ENCODE measurements at places on chromosomes 2 and 18.

DNA sequence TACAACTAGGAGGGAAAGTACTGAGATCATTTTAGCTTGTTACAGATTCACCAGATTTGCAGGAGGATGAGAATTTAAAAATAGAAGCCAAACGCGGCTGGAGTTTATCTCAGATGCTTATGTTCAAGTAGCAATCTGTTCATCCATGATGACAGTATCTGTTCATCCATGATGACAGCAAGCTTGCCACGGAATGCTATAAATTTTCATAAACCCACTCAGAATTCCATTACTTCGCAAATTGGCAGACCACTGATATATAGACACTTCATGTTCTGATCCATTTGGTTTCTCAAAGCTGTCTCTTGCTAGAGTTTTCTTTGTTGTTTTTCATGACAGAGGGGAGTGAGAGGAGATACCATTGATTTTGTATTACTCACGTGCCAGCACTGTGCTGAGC lies 84.2 kb downstream of the GAREM1 start:
- peak; percentile 56 for DNase-seq

- no peak for DNase-seq
These were observed 37.4 kb downstream of the ZC3H6 start for GRCh38 chr2:112312821-112313220.

DNA sequence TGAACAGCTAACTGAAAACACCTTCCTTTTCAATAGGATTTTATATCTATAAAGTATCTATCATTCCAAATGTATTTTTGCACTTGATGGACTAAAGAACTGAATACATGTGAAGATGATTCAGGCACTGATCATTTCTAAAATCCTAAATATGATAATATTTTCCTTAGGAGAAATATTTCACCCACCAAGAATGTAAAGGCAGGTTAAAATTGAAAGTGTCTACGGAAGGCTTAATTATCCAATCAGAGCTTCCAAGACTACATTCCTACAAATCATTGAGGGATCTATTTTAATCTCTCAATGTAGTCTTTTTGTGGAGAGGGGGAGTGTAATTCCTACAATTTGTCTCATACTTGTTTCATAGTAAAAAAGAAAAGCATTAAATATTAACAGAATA lies 3.6 kb downstream of the GALNT3 start:
- DNase-seq, result no peak

DNA sequence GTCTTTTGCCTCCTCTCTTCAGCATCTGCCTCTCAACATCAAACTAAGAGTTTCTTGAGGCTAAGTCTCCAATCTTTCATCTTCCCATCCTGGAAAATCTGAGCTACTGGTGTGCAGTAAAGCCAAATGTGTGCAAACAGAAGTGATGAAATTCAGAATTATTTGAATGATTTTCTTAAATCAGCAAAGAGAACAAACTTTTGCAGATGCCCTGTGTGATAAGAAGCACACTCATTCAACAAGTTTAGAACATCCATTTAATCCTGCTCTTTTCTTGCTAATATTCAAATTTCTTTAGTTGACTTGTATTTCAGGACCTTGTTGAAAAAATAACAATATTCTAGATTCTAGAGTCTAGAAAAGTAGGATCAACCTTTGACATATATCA lies 1374.9 kb upstream of the CELF4 start:
- no peak for DNase-seq

GRCh38 chr2:9778471-9779316 lies 64.6 kb upstream of the TAF1B start:
- DNase-seq, result no peak

GRCh38 chr2:29112379-29112778 lies 2.8 kb upstream of the CLIP4 start:
- DNase-seq, result no peak

- DNase-seq, result no peak
These were observed 115.9 kb downstream of the UPP2 start for GRCh38 chr2:158217593-158217992.

GRCh38 chr2:55431982-55432627 lies 12.4 kb upstream of the CCDC88A start:
- DNase-seq, result no peak

- DNase-seq, result no peak
These were observed 323.3 kb downstream of the TRIB2 start for GRCh38 chr2:13040043-13040442.

DNA sequence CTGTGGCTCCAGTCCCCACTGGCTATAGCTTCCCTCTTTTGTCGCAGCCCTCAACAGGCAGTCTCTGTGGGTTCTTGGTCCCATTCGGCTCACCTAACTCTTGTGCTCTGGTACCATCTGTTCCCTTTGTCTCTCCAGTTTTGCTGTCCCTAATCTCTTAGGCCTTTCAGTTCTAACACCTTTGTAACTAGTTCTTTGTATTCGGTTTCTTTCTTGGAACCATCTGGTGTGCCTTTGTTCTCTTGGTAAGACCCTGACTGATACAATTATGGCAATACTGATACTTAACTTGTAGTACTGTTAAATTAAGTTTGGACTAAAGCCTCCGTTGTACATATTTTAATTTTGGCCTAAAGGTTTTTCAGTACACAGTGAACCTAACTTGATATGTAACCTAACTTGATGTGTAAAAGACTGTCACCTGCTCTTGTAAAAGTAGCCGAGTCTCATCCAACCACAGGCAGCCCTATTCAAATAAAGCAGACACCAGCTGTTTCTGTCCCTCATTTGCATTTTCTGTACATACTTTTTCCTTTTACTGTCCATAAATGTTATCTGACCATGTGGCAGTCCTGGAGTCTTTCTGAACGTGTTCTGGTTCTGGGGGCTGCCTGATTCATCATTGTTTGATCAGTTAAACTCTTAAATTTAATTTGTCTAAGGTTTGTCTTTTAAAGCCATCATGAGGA lies 4.8 kb upstream of the MRPL44 start:
- no peak for DNase-seq

DNA sequence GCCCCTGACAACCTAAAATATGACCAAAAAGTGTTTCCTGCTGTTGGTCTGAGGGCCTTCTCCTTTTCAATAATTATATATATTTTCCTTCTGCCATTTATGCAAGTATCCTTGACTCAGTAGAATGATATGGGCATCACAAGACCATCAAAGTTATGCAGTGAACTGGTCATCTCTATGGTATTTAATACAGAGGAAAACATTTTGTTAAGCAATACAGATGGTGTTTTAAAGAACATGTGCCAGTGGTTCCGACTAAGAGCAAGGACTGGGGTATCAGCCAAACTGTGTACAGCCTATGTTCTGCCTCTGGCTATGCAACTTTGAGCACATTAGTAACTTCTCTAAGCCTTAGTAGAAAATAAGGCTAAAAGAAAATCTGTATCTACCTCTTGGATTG lies 179.0 kb downstream of the TRABD2A start:
- no peak for DNase-seq

GRCh38 chr2:239756031-239756789 lies 268.9 kb downstream of the NDUFA10 start:
- no peak for DNase-seq

DNA sequence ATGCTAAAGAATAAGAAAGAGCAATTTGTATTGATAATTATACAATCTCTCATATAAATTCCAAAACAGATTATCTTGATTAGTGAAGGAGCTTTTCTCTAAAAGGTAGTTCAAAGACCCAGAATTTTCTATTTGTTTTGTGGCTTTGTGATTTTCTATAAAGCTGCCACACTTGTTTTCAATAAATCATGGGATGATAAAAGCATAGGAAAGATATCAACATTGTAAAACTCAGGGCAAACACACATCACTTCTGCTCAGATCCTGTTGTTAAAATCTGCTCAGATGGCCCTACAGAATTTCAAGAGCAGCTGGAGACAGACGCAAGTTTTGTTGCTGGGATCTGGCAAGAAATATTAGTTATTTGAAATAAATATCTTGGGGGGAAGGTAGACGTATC lies 28.8 kb upstream of the CBLN2 start:
- DNase-seq, result no peak

- DNase-seq, result no peak
These were observed 70.0 kb upstream of the ATP5MC3 start for GRCh38 chr2:175251425-175252041.

DNA sequence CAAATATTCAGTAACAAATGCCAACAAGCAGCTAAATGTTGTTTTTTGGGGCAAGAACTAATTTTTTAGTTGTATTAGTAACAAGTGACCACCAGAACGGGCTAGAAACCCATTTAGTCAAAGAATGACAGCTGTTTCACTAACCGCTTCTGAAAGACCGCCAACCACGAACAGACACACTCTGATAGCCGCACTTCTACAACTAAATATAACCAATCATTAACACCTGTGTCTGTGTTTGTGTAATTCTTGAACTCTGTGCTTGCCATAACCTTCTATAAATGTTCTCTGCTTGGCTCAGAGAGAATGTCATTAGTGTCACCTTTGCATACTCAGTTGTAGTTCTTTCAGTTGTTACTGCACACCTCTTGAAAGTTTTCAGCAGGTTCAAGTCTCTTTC lies 526.3 kb upstream of the LRRTM1 start:
- no peak for DNase-seq

- no peak for DNase-seq
These were observed 19.5 kb downstream of the RBKS start for GRCh38 chr2:27870724-27871123.

DNA sequence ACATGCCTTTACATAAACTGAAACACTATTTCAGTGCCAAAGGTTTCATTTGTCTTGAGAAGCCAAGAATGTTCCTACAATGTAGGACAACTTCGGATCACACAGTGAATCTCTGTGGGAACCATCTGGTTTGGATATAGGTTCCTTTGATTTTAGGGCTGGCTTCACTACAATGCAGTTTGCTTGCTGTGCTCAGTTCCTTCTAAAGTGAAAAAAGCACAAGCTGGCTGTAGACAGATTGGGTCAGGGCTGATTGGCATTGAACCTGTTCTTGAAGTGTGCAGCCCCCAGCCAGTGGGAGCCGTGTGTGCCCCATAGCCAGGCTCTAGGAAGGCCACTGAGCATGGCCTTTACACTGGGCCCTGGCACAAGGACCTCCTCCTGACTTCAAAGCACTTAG lies 167.9 kb upstream of the HNRNPA3 start:
- DNase-seq, result no peak

DNA sequence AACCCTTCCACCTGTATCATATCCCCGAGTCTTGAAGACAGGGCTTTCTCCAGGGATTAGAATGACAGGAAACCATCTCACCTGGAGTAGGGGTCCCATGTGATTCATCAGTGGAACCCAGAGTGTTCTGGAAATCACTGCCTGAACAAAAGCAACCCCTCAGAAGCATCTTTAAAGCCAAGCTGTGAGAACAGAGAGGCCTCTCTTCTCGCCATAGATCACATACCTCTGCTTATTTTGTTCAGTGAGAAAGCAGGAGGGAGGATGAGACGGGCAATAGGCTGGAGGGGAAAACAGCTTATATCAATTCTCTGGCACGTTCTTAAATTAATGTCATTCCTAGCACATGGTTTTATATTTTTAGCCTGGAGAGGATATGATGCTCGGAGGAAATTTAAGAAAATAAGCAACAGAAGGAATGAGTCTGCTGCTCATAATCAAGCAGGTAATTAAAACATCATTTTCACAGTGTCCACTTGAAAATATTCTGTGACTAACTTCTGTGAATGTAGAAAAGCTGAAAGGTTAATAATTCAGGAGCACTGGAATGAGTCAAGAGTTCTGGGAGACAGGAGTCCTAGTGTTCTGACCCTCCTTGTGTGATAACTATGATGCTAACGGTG lies 213.6 kb upstream of the SP5 start:
- DNase-seq, result no peak

DNA sequence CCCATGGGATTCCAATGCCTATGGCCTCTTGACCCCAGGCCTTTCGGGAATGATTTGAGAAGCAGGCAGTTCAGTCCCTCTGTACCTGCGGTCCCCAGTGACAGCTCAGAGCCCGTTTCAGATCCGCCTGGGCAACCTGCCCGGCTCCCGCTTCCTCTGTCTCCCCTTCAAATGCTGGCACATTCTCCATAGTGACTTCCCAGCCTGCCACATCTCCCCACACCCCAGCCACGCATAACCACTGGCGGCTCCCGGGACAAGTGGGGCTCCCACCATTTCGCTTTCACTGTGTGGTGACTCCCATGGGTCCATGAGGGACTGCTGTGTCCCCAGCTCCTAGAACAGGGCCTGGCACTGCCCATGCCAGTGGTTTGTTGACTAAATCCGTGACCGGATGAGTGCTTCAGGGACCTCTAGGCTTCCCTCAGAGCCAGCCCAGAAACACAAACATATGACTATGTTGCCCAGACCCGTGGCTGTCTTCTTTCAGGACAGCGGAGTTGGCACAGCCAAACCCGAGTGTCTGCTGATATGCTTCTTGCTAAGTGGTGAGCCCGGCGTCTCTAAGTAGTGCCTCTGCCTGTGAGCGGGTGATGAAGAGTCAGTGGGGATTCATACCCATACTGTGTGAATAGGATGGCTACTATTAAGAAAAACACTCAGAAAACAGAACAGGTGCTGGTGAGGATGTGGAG lies 91.2 kb downstream of the GLI2 start:
- DNase-seq, result no peak

- no peak for DNase-seq
These were observed 54.6 kb downstream of the CTDP1 start for GRCh38 chr18:79733986-79734770.
